ENCODE measurements at places on chromosomes 7 and 10.
A peak's percentile ranks its signal among the peaks of the same experiment; 100 is the strongest.

DNA sequence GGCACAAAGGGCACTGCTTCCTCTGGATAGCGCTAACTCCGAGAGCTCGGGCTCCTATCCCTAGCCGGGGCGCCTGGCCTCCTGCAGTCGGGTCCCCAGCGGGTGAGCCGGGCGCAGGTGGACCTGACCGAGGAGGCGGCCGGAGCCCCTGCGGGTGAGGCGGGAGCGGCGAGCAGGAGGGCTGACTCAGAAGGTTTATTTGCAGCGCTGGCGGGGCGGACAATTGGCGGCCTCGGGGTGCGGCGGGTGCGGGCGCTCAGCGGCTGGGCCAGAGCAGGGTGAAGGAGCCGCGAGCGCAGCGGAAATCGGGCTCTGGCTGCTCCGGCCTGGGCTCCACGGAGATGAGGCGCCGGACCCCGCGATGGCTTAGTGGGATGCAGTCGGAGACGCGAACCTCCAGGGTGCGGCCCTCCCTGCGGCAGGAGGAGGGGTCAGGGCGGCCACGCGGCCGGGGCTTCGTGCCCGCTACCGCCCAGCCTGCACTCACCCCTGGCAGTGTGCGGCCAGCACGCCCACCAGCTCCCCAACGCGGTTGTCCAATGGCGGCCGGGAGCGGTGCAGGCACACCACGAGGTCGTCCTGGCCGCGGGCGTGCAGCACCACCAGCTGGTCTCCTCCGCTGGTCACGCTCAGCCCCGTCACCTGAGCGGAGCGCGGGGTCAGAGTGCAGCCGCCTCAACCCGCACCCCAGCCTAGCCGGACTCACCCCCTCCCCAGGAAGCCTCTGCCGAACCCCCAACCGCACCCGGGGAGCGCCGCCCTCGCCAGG, 16.1 kb downstream of the MYO1G start:
- no peak for DNase-seq

- no peak for DNase-seq
Observed at GRCh38 chr7:47444376-47445098, 137.4 kb downstream of the TNS3 start.

GRCh38 chr7:37363536-37364491, 84.8 kb downstream of the ELMO1 start:
- no peak for DNase-seq

GRCh38 chr7:136247211-136247610, 270.1 kb upstream of the MTPN start:
- DNase-seq, result no peak

DNA sequence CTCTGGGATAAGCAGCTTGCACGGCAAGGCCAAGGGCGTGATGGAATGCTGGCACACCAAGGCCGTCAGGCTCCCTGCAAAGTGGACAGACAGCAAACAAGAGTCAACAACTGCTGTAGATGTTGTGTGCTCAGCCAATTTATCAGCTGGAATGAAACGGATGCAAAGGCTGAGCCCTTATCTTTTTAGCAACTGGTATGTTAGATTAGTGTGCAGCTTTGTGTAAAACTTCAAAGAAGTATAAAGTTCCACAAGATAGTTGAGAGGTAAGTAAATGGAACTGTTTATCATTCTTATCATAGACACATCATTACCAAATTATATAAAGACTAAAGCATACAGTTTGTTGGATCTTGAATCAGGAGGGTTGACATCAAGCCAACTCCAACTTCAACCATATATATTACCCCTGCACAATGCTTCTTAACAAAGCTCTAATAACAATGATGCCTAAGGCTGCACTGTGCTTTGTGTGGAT, 289.0 kb downstream of the TNS3 start:
- no peak for DNase-seq

DNA sequence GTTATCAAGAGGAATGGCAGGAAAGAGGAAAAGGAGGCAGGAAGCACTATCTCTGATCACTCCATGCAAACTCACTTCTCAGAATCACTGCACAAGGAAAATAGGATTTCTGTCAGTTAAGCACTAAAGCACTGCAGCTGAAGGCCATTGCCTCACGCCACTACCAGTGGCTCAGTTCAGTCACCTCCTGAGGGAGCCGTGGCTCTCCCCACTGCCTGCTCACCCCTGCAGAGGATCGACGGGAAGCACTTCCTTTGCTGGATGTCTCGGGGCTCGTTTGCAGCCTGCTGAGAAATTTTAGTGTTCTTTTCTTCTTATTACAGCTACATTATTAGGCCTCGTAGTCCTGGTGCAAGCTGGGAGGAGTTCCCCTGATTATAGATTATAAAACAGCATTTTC, 90.1 kb upstream of the ADCY1 start:
- DNase-seq, result no peak

GRCh38 chr10:80186364-80187012, 18.8 kb downstream of the ANXA11 start:
- DNase-seq, result no peak

DNA sequence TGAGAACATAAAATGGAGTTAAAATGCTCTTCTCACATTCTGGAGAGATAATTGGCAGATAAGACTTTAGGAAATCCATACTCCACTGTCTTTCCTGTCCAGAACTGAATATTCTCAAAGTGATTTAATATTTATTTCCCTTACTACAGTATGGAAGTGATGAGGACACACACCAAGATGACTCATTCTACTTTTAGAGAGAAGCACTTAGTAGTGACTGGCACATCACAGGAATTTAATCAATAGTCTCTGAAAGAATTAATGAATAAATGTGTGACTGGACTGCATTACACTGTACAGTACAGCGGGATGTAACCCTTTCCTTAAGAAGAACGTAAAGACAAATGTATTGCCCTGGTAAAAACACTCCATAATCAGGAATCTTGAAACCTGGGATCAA, 116.7 kb downstream of the SEMA3E start:
- DNase-seq, result no peak

DNA sequence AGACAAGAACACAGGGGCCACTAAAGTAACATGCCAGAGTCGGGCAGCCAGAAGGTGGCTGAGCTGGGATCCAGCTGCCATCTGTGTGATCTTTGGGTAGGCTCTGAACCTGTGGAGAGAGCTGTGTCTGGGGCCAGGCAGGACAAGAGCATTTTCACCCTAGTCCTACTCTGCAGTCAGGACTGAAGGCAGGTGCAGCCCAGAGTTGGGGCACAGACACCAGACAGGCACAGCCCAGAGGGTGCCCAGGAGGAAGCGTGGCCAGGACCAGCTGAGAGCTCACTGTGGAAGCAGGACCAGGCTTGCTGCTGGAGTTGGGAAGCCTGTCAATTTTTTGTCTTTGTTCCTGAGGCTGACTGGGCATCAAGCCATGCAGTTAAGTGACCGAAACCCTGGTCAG, 113.6 kb downstream of the ADCY1 start:
- DNase-seq, result no peak

DNA sequence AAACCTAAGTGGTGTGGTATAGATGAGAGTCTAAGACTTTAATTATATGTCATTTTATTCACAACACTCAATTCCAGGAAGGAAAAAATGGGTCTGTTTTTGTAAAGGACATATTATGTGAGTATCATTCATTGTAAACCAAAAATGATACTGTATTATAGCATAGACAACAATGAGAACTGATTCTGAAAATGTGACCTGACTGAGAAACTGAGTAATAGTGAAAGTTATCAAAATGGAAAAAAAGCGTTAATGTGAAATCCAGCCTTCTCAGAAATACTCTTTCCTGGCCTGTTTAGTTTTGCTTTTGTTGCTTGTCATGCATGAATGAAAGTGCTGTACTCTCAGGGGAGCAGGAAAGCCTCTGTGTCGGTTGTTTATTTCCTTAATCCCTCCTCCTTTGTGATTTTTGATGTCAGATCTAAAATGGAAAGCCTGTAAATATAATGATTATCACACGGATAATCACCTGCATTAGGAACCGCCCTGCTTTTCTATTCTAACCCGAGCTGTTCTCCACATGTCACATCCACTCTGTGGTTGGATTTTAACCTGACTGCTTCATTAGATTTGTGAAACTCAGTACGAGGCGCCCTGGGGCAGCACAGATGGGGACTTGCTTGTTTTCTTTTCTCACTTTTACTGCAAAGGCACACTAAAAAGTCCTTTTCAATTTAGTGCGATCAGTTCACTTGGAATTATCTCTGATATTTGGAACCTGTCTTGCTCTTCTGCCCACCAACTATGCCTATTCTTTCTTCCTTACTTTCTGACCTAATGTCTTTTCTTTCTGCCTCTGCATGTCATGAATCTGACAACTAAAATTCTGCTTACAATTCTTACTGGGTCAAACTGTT, 240.9 kb upstream of the KAT6B start:
- DNase-seq, result no peak

DNA sequence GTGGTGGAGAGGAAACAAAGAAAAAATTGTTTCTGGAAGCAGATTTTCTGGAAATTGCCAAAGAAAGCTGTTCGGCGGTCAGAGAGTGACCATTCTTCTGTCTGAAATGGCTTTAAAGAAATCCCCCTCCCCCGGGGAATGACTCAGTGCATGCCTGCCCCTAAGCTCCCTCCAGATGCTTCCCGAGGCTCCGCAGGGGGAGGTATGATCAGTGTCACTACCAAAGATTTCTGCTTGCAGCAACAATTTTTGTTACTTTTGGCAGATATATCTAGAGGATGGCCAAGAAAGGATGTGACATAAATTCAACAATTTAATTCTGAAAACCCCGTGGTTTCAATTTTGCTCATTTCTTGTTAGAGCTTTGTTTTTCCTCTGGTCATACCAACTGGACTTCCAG, 163.9 kb downstream of the JCAD start:
- DNase-seq, result peak; percentile 46

DNA sequence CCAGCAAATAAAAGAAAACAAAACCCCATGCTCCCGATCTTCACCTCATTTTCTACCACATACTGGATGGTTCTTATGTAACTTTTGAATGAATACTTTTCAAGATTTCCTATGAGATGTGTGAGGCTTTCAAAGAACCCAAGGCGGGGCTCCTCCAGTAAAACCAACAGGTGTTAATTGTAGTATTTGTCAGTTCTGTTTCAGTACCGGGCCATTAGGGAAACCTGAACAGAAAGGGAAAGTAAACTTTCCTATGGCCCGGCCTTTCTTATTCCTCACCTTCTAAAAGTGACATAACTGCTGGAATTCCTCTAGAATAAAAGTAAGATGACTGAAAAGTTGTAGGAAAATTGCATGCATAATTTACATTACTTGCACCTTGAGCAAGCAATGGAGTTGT, 672.9 kb downstream of the MAGI2 start:
- no peak for DNase-seq

Data from T1000 (cell line).